ENCODE measurements at places on chromosomes 2 and 18. TPM values are rescaled to one million over a fixed set of nuclear protein-coding genes. Genes with fewer than 3 reads are reported as not detected.
A peak's percentile ranks its signal among the peaks of the same experiment; 100 is the strongest.

DNA sequence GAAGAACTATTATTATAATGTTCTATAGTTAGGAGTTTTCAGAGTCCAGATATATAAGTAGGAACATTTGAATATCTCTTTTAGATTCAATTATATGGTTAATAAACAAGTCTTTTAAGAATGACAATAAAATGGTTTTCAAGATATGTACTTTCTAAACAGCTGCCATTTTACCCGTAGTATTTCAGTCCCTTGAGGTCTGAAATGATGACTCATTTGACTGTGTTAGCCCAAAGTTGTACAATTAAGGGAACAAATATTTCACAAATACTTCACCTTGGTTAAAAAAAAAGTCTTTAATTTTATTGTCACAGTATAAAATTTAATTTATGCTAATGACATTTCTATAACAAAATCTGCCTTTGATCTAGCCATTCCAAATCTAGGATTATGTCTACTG is 91.6 kb upstream of the TANK start:
- H3K27me3 ChIP-seq: no peaks in the 10 kb centered on the region
- DNase-seq: no peak
- no peaks in the 10 kb centered on the region for H3K36me3 ChIP-seq
- no peak overlapping the region for H3K4me3 ChIP-seq
- H3K4me1 ChIP-seq: no peaks in the 10 kb centered on the region
- H3K27ac ChIP-seq: no peak overlapping the region

DNA sequence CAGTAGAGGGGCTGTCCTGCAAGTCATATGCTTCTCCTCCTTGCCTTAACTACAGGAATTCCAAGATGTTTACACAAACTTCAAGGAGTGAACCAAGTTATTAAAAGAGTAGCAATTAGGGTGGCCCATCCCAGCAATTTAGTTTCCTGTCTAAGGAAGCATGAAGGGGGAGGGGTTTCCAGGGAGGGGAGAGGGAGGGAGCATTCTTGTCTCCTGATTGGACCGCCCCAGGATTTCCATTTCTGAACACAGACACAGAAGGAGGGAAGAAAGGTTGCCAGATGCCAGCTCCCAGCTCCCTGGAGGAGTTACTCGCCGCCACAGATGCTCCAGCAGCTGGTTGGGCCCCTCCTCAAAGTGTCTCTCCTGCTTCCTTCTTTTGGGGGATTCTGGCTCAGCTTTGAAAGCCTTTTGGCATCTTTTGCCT is 107.6 kb downstream of the TRIB2 start:
- no peak for DNase-seq
- peaks cover 18% of the 10 kb centered on the region for H3K4me1 ChIP-seq
- H3K27ac ChIP-seq: peak overlapping the region; percentile 69
- H3K4me3 ChIP-seq: no peak overlapping the region

- H3K27me3 ChIP-seq: no peaks in the 10 kb centered on the region
- H3K27ac ChIP-seq: no peak overlapping the region
- no peak for DNase-seq
- H3K4me3 ChIP-seq: no peak overlapping the region
Observed at GRCh38 chr2:230767862-230768388, 55.3 kb downstream of the CAB39 start.

DNA sequence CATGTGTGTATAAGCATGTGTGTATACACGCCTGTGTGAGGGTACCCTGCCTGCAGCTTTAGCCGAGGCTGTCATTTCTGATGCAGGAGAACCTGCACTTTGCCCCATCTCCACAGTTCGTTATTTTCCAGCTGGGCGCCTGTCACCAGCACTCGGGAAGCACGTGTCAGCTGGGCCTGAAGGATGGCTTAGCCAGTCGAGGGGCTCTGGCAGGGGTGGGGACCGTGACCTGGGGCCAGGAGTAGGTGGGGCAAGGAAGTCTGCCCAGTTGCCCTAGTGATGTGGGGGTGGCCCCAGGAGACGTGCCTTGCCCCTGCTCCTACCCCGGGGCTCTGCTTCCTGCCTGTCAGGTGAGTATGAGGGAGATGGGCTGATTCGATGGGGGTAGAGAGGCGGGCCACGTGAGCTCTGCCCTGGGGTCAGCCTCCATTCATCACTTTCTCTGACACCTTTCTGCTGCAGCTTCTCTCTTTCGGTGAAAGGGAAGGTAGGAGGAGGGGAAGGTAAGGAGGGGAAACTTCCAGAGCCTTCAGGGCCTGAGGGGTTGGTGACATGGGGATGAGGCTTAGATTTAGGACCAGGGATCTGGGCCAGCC is 130.6 kb upstream of the SKOR2 start:
- H3K36me3 ChIP-seq: no peaks in the 10 kb centered on the region
- no peak overlapping the region for H3K4me3 ChIP-seq
- H3K4me1 ChIP-seq: no peaks in the 10 kb centered on the region
- DNase-seq: no peak
- no peak overlapping the region for H3K27ac ChIP-seq

- peaks cover 9% of the 10 kb centered on the region for H3K4me1 ChIP-seq
- H3K36me3 ChIP-seq: no peaks in the 10 kb centered on the region
- no peaks in the 10 kb centered on the region for H3K27me3 ChIP-seq
- DNase-seq: no peak
- no peak overlapping the region for H3K27ac ChIP-seq
- no peak overlapping the region for H3K4me3 ChIP-seq
Observed at GRCh38 chr2:127197475-127198385, 22.4 kb downstream of the CYP27C1 start.

- no peaks in the 10 kb centered on the region for H3K4me1 ChIP-seq
- peaks cover under 1% of the 10 kb centered on the region for H3K36me3 ChIP-seq
- no peak for DNase-seq
- no peaks in the 10 kb centered on the region for H3K27me3 ChIP-seq
- no peak overlapping the region for H3K4me3 ChIP-seq
Observed at GRCh38 chr2:64090264-64090663, 54.0 kb downstream of the PELI1 start.

GRCh38 chr18:11944786-11945185 is 36.5 kb upstream of the IMPA2 start:
- DNase-seq: no peak
- H3K36me3 ChIP-seq: no peaks in the 10 kb centered on the region
- H3K27me3 ChIP-seq: no peaks in the 10 kb centered on the region
- H3K4me1 ChIP-seq: peaks cover 27% of the 10 kb centered on the region
- no peak overlapping the region for H3K27ac ChIP-seq

DNA sequence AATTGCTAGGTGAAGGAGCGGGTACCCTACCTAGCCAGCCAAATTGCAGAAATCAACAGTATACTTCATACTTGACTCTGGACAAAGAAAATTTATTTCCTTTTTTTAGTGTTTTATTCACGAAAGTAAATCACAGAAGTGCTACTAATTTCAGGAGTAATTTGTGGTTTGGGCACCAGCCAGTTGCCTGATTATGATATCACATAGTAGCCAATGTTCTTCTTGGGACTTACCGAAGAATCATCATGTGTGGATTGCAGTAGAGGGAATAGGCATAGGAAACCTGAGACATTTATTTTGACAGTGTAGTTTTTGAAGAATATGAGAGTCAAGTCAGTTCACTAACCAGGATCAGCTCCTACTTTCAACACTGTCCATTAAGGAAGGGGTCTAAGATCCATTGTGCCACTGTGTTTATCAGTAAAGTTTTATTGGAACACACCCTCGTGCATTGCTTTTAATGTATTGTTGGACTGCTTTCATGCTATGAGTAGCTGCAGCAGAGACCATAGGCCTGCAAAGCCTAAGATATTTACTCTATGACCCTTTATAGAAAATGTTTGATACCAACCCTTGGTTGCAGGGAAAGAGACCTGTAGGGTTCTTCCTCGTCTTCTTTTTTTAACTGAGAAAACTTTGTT is 32.1 kb downstream of the TNFRSF11A start:
- no peaks in the 10 kb centered on the region for H3K27me3 ChIP-seq
- H3K36me3 ChIP-seq: no peaks in the 10 kb centered on the region
- no peak for DNase-seq
- no peaks in the 10 kb centered on the region for H3K4me1 ChIP-seq

The CFAP221 gene
- not detected for total RNA-seq

The IL1A gene
- total RNA-seq: not detected

The RAB17 gene
- 0.36 TPM for total RNA-seq

Data from sigmoid colon (tissue), 7 donors.